HT1080 (cell line): ENCODE measurements at places on chromosomes 16 and 17.
A peak's percentile ranks its signal among the peaks of the same experiment; 100 is the strongest.

GRCh38 chr17:76772842-76773525 is 35.1 kb downstream of the MFSD11 start:
- DNase-seq = peak; percentile 92

DNA sequence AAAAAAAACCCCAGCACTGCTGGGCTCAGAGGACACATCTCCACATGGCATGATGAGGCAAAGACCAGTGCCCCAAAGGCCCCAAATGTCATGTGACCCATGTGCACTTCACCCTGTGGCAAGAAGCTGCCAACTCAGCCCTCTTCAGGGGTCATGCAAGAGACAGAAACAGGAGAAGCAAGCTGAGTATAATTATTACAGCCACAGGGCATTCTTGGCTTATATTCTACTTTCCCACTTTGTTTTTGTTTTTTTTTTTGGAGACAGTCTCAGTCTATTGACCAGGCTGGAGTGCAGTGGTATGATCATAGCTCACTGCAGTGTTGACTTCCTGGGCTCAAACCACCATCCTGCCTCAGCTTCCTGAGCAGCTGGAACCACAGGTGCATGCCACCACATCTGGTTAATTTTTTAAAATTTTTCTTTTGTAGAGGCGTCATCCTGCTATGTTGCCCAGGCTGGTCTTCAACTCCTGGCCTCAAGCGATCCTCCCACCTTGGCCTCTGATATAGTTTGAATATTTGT is 32.7 kb upstream of the LITAF start:
- no peak for DNase-seq

GRCh38 chr16:14416184-14416583 is 213.9 kb downstream of the PARN start:
- DNase-seq = no peak

DNA sequence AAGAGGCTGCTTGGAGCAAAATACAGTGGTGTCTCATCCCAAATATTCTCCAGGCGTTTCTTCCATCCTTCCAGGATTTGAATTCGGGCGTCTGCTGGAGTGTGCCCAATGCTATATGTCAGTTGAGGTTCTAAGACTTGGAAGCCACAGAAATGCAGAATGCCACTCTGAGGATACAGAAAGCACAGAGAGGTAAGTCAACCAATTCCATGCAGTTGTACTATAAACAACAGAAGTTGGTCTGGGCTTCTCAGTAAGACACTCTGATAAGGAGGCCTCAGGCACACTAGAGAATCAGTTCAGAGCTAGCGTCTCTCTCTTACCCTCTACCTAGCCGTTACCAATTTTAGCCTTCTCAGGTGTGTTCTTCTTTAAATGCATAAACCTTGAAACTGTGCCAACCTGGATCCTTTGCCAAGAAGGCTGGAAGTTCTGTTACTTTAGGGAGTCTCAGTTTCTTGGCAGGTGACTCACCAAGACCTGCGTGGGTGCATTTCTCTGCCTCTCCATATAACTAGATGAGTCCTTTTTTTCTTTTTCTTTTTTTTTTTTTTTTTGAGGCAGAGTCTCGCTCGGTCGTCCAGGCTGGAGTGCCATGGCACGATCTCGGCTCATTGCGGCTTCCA is 15.1 kb downstream of the NQO1 start:
- no peak for DNase-seq

DNA sequence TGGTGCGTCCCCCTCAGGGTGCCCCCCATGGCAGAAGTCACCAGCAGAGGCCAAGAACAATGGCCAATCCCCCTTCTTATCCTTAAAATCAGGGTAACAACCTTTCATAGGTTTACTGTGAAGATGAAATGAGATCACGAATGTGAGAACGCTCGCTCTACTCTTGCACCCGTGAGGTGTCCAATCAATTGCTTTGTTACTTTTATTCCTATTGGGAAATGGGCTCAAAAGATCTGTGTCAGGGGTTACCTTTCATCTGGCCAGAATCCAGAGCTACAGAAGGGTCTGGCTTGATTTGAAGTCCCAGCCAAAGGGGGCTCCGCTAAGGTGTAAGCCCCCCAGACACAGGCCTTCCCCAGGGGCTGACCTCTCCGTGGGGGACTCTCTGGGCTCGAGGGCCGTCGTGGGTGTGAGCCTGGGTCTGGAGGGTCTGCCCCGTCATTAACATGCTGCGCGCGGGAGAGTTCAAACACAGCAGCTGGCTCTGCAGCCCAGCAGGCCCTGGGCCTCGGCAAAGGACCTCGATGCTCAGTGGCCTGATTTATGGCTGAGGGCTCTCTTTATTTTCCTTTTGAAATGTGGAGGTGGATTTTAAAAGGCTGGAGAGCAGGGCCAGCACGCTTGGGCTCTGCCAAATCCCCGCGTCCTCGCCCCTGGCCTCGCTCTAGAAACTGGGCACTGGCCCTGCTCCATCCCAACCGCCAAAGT is 10.4 kb downstream of the ABR start:
- no peak for DNase-seq

DNA sequence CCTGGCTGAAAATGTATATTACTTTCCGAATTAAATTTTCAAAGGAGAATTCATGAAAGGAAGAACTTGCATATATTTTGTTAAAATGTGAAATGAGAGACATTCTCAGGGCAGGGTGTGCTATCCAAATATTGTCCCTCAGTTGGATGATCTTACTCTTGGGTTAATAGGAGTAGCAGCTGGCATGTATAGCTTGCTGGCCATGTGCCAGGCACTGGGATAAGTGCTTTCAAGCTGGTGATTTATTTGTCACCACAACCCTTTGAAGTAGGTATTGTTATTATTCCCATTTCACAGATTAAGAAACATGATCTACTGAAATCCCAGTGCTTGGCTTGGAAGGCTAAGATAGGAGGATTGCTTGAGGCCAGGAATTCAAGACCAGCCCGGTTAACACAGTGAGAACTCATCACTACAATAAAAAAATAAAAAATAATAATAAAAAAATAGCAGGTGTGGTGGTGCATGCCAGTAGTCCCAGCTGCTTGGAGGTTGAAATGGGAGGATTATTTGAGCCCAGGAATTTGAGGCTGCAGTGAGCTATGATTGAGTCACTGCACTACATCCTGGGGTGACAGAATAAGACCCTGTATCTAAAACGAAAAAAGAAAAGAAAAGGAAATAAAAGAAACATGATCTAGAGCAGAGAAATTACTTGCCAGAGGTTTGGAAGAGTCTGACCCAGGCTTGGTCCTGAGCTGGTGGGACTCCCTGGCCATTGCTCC is 11.6 kb upstream of the MPHOSPH6 start:
- peak; percentile 55 for DNase-seq

DNA sequence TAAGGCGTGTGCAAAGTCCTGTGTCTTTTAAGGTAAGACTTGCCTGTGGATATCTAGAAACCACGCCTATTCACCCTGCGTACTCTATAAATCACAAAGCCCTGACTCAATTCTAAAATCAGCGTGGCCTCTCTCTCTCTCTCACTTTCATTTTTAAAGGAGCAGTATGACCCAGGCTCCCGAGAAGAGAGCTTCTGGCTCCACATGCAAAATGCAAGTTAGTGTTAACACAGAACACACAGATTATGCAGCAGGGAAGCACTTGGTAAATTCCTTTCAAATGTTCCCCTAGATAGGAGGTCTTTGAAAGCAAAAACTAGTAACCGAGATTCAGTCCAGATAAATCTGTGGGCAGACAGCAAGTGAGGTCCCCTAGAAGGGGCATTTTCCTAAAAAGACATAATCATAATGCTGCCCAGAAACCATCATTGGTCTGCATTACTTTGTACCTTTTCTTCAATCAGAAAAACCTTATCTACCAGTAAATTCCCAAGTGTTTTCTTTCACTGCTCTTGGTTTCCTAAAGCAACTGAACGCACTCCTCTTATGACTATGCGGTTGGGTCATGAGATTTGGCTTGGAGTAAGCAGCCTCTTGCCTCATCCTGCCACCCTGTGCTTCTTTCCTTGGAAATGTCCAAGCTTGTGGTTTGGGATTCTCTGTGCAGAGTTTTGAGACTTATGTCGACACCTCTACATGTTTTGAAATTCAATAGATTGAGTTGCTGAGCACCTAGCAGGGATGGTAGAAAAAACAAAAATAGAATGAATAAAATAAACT is 31.7 kb upstream of the KCNJ2 start:
- peak; percentile 76 for DNase-seq

DNA sequence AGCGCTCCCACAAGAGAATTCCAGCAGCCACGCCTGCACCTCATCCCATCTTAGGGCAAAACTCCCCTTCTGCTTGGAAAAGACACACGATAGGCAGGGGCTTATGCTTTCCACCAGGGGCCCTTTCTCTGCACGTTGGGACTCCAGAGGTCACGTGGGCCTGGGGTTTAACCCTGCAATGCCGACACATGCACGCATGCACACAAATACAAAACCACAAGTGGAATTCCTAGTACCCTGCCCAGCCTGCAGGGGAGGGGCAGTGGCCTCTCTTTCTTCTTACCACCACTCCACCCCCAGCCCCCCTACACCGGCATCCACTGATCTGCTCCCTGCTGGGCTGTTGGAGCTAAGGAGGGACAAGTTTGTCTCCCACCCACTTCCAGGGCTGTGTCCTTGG is 16.8 kb upstream of the CCDC182 start:
- no peak for DNase-seq

- DNase-seq = no peak
These were observed 9.6 kb upstream of the RHBDF2 start for GRCh38 chr17:76510831-76511244.

- DNase-seq = no peak
These were observed 6.5 kb downstream of the MSLN start for GRCh38 chr16:766820-767640.

DNA sequence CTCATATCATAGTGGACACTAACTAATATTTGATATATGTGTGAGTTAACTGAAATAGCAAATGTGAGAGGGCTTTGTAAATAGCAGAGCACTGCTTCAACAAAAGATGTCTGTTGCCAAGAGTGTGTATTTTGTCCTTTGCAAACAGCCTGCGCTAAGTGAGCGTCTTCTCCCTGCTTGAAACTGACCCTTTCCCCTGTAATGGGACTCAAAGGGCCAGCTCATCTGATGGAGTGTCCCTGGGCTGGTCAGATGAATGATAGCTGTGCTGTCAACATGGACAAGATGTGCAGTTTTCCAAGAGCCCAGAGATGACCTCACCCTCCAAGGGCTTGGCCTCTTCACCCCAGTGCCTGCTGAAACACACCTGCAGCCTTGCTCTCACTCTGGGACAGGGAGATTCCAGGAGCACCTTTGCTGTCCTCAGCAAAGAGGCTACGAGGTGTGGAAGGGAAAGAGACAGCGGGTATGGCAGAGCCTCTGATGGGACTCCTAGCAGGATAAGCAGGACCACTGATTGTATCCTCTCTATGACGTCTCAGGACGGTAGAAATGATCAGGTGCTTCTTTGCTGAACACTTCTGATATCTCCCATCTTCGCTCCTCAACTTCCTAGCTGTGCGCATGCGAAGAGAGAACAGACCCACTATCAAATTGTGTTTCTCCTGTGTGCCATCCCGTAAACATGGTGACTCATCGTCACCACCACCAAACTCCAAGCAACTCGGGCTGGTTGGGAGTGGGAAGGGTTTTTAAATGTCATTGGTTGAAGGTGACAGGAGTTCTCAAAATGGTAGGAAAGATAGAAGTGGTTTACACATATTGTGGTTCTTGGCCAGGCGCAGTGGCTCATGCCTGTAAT is 35.8 kb upstream of the TBX2 start:
- no peak for DNase-seq

DNA sequence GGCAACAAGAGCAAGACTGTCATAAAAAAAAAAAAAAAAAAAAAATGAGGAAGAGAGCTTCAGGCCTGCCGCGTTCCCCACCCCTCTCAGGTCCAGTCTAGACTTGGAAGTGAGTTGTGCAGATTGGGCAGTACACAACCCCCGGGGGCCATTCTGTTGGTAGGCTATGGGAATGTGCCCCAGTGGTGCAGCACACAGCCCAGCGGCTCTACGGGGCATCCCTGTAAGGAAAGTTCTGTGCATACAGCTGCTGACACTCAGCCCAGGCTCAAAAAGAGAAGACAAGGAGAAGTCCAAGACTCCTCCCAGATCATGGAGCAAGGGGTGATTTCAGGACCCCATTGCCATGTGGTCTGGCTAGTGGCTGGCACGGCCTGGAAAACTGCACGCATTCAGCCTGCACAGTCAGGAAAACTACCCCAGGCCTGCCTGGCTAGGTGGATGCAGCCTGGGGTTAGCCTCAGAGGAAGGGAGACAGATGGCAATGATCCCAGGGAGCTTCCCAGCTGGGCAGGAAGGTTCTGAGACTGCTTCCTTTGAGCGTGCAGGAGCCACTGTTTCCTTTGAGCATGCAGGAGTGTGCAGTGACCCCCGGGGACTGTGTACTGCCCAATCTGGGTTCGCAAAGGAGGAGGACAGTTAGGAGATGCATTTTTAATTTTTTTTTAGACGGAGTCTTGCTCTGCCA is 44.8 kb downstream of the PECAM1 start:
- DNase-seq = no peak

DNA sequence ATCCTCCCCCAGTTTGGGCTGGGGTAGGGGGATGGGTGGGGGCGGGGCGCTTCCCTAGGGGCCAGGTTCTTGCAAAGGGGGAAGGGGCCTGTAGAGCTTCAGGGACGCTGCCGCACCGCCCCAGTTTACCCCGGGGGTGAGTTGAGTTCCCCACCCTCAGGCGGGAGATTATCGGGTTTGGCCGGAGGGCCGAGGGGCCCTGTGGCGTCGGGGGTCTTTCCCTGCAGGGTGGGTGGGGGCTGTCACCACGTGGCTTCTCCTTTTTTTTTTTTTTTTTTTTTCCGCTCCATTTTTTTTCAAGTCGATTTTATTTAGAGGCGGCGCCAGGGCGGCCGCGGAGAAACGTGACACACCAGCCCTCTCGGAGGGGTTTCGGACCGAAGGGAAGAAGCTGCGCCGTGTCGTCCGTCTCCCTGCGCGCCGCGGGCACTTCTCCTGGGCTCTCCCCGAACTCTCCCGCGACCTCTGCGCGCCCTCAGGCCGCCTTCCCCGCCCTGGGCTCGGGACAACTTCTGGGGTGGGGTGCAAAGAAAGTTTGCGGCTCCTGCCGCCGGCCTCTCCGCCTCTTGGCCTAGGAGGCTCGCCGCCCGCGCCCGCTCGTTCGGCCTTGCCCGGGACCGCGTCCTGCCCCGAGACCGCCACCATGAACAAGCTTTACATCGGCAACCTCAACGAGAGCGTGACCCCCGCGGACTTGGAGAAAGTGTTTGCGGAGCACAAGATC is at the start of gene IGF2BP1:
IGF2BP1 (plus strand) TSS at position 283 of the 724 bp plus-strand sequence; CDS start at position 644, 361 bp downstream.
- DNase-seq = peak; percentile 80

GRCh38 chr17:4405038-4405669 is 28.6 kb upstream of the SPNS3 start:
- DNase-seq = no peak
